ENCODE measurements at places on chromosomes 13 and 19. TPM values are rescaled to one million over a fixed set of nuclear protein-coding genes. Genes with fewer than 3 reads are reported as not detected.

HCN2 gene
- total RNA-seq = 1.5 TPM

USHBP1 gene
- not detected for total RNA-seq

ACTMAP gene
- 0.47 TPM for total RNA-seq

ZNF880 gene
- 40.5 TPM for total RNA-seq

CEBPA gene
- total RNA-seq = 0.32 TPM

TMEM190 gene
- not detected for total RNA-seq

ZNF564 gene
- 8.2 TPM for total RNA-seq

SIAH3 gene
- total RNA-seq = not detected

IFNL1 gene
- not detected for total RNA-seq

CGB5 gene
- not detected for total RNA-seq

RFXANK gene
- 67.5 TPM for total RNA-seq

HSPB6 gene
- 248 TPM for total RNA-seq

WDR83 gene
- 11.7 TPM for total RNA-seq

ZNF90 gene
- total RNA-seq = 0.69 TPM

PINLYP gene
- total RNA-seq = 6.3 TPM

SHISA2 gene
- 0.09 TPM for total RNA-seq

AMH gene
- 0.16 TPM for total RNA-seq

ZNF682 gene
- 1.0 TPM for total RNA-seq

SCEL gene
- total RNA-seq = 0.09 TPM

ZNF610 gene
- total RNA-seq = 3.9 TPM

CEACAM5 gene
- not detected for total RNA-seq

ZNF414 gene
- total RNA-seq = 2.2 TPM

CCDC8 gene
- total RNA-seq = 50.6 TPM

GIPR gene
- 0.16 TPM for total RNA-seq

ZNF492 gene
- not detected for total RNA-seq

CFAP97D2 gene
- not detected for total RNA-seq

ATP4A gene
- total RNA-seq = not detected

CEACAM16 gene
- total RNA-seq = not detected

ZNF835 gene
- total RNA-seq = not detected

COG6 gene
- total RNA-seq = 19.7 TPM

ELSPBP1 gene
- total RNA-seq = not detected

APLP1 gene
- total RNA-seq = 11.0 TPM

NALCN gene
- 0.95 TPM for total RNA-seq

ODAD3 gene
- total RNA-seq = 1.0 TPM

KIRREL2 gene
- not detected for total RNA-seq

KRTDAP gene
- not detected for total RNA-seq

ZNF665 gene
- total RNA-seq = 5.4 TPM

ZNF175 gene
- 3.0 TPM for total RNA-seq

ZNF57 gene
- total RNA-seq = 3.5 TPM

LMO7 gene
- 29.3 TPM for total RNA-seq

CDX2 gene
- total RNA-seq = not detected

PSG1 gene
- under 0.01 TPM for total RNA-seq

PSG7 gene
- total RNA-seq = not detected

TINCR gene
- total RNA-seq = under 0.01 TPM

KLHL1 gene
- total RNA-seq = not detected

TRAPPC2B gene
- 11.9 TPM for total RNA-seq

STRN4 gene
- total RNA-seq = 52.0 TPM

CEACAM1 gene
- not detected for total RNA-seq

C1QTNF9B gene
- 0.95 TPM for total RNA-seq

GRWD1 gene
- total RNA-seq = 8.7 TPM

SLC5A5 gene
- total RNA-seq = not detected

GNA15 gene
- 0.09 TPM for total RNA-seq

MBD3L3 gene
- total RNA-seq = not detected

MPHOSPH8 gene
- 15.9 TPM for total RNA-seq

ZNF534 gene
- total RNA-seq = 0.17 TPM

STXBP2 gene
- total RNA-seq = 16.7 TPM

CARM1 gene
- total RNA-seq = 22.7 TPM

All from bronchial smooth muscle cell (primary cell).